ENCODE measurements at places on chromosomes 3 and 15.

GRCh38 chr15:78408961-78409360, 29.1 kb upstream of the IREB2 start:
- no peak for DNase-seq

- DNase-seq, result no peak
Measured at GRCh38 chr15:67883234-67883773, 43.5 kb upstream of the RNU6-1 start.

- DNase-seq, result no peak
Measured at GRCh38 chr15:69298697-69299441, at the start of gene PAQR5. PAQR5 (plus strand) TSS chr15:69298912; CDS start chr15:69360081, 61,169 bp downstream.

- no peak for DNase-seq
Measured at GRCh38 chr3:121730940-121731687, 18.4 kb downstream of the GOLGB1 start.

GRCh38 chr3:101779822-101780381, 891 bp downstream of the NXPE3 start:
- no peak for DNase-seq

- no peak for DNase-seq
Measured at GRCh38 chr3:64214381-64215018, 10.8 kb downstream of the PRICKLE2 start.

- no peak for DNase-seq
Measured at GRCh38 chr3:30269751-30270445, 336.5 kb upstream of the TGFBR2 start.

DNA sequence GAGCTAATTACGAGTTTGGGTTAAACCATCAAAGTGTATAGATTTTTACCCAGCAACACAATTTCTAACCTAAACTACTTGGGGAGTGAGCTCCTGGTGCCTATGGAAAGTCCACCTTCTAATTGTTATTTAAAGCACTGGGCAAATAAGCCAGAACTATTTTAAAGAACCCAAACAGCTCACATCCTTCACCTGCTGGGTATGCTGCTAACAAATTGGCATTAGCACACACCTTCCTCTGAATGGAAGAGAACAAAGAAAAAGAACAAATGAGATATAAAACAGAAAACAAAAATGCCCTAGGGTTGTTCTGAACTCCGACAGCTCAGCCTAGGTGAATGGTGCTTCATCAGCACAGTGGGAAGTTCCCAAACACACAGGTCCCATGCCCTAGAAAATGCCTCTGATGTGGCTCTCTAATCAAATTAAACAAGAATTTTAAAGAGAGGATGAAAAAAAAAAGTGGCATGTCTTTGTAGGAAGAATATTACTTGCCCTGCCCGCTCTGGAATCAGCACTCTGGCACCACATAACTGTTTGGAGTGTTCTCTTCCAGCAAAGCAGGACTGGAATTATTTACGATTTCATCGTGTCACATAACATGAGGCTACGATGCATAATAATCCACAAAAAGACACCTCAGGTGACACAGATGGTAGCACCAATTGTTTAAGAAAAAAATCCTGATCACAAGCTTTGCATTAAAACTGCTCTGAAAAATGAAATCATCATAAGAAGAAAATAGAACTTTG, 334.4 kb downstream of the GBE1 start:
- DNase-seq, result no peak

DNA sequence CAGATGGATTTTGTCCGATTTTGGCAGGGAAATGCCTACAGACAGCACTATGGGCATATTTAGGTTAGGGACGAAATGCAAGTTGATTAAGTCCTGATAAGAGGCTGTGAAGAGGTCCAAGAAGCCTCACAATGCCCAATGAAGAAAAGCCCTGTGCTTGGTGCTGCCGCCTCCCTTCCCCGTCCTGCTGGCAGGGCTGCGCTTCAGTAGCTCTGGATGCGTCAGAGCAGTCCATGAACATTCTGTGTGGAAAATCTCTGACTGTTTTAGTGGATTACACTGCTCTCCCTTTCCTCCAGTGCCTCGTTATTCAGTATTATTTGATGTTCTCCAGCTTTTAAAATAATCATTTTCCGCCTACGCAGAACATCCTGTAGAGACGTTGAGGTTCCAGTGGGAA, 39.6 kb downstream of the MLH1 start:
- DNase-seq, result no peak

- no peak for DNase-seq
Measured at GRCh38 chr3:34782871-34783270, 856.5 kb upstream of the ARPP21 start.

GRCh38 chr3:126481808-126482502, 6.3 kb upstream of the ZXDC start:
- no peak for DNase-seq

- DNase-seq, result no peak
Measured at GRCh38 chr15:78035321-78035751, 42.2 kb downstream of the TBC1D2B start.

DNA sequence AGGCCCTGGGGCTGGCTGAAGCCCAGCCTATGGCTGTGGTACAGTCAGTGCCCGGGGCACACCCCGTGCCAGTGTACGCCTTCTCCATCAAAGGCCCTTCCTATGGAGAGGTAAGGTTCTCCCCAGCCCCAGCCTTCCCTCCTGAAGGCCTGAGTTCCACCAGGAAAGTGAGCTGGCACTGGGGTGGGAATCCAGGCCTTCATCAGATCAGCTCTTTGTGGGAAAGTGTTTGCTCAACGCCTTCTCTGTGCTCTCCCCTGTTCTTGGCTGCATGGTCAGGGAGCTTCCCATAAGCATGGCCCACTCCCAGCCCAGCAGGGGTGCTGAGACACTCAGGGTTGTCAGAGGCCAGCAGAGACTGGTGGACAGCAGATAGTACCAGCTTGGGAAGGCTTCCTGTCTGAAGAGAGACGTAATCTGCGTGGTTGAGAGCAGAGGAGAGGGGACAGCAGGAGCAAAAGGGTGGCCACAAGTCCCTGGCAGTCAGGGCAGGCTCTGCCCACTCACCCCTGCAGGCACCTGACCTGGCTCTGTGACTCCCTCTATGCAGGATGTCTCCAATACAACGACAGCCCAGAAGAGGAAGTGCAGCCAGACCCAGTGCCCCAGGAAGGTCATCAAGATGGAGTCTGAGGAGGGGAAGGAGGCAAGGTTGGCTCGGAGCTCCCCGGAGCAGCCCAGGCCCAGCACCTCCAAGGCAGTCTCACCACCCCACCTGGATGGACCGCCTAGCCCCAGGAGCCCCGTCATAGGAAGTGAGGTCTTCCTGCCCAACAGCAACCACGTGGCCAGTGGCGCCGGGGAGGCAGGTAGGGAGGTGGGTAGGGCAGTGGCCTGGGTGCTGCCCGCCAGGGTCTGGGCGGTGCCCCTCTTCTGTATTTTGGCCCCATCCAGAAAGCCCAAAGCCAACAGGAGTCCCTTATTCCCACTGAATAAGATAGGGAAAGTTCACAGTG, 38.4 kb downstream of the PML start:
- no peak for DNase-seq

GRCh38 chr3:118526758-118527513, 507.7 kb downstream of the IGSF11 start:
- no peak for DNase-seq

DNA sequence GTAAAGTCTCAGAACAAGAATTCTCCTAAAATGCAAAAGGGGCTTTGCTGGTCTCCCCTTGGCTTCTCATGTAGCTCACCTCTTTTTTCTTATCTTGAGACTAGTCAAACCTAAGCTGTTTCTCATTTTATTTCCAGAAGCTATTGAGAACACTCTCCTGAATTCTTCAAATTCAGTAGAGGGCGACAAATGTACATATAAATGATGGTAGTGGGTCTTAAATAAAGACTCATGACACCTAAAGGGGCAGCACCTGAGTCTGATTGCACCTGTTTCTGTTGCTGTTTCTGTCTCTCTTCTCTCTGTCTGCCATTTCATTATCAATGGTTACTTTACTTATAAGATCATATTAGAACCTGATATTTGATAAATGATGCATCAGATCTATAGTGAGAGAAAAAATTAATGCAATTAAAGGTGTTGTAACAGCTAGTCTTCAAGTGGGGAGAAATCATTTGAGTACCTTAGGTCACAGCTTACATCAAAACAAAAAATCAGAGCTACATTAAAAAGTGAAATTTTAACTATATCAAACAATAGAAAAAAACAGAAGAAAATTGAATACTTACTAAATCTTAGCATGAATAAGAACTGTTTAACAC, 7.0 kb downstream of the ADIPOQ start:
- DNase-seq, result no peak

DNA sequence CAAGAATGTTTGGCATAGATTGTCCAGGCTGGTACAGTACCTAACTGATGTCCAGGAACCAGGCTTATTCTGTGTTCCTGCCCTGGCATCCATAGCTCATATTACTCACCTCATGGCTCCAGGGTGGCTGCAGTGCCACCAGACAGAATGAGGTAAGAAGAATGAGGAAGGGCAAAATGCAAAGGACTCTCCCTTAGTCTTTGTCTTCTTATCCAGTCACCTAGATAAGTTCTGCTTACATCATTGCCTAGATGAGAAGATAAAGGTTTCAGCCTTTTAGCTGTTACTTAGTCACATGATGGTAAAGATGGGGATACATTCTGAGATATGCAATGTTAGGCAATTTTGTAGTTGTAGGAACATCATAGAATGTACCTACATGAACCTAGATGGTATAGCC, 45.8 kb downstream of the CHP1 start:
- DNase-seq, result no peak

GRCh38 chr15:66908744-66909095, 156.7 kb upstream of the SMAD3 start:
- no peak for DNase-seq

- no peak for DNase-seq
Measured at GRCh38 chr3:153783106-153783505, 338.1 kb upstream of the ARHGEF26 start.

GRCh38 chr3:31892916-31893573, 88.0 kb downstream of the OSBPL10 start:
- no peak for DNase-seq

- DNase-seq, result no peak
Measured at GRCh38 chr3:14157951-14158350, 20.4 kb downstream of the XPC start.

DNA sequence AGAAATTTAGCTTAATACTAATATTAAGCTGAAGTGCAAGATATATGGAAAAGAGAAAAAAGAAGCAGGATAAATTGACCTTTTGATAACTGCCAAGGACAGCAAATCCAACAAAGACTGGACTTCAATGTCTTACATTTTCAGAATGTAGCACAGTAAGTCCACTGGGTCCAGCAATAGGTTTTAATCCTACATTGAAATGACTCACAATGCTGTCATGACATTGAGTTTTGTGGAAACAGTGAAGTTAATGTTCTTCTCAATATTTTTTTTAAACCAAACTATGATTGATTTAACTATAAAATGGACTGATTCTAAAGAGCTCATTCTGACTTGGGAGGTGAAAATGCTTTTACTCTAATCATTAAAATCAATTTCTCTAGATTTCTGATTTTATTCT, 166.6 kb upstream of the ZNF717 start:
- no peak for DNase-seq

- no peak for DNase-seq
Measured at GRCh38 chr3:14082108-14082657, 42.5 kb downstream of the CHCHD4 start.

DNA sequence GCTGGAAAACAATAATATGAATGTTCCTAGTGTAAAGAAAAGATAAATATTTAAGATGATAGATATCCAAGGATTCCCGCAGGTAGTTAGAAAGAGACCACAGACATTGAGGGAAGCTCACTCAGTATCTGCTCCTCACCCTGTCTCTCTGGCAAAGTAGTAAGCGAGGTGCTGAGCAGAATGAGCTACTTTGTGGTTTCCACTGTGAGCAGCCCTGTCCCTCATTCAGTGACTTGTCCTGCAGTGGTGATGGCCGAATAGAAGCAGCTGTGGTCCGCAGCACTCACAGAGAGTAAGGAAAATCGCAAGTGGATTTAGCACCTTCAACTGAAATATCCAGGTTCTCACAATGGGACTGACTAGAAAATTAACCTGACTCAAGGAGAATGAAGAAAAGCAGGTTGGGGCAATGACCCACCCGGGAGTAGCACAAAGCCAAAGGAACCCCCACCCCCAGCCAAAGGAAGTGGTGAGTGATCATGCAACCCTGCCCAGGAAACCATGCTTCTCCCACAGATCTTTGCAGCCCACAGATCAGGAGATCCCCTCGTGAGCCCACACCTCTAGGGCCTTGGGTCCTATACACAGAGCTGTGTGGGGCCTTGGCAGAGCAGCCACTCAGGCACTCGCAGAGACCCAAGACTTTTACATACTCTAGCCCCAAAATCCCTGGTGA, 21.8 kb upstream of the SLC25A38 start:
- no peak for DNase-seq

GRCh38 chr15:66774001-66774814, 72.2 kb downstream of the SMAD6 start:
- no peak for DNase-seq

- DNase-seq, result no peak
Measured at GRCh38 chr3:24582431-24583403, 88.1 kb upstream of the THRB start.

DNA sequence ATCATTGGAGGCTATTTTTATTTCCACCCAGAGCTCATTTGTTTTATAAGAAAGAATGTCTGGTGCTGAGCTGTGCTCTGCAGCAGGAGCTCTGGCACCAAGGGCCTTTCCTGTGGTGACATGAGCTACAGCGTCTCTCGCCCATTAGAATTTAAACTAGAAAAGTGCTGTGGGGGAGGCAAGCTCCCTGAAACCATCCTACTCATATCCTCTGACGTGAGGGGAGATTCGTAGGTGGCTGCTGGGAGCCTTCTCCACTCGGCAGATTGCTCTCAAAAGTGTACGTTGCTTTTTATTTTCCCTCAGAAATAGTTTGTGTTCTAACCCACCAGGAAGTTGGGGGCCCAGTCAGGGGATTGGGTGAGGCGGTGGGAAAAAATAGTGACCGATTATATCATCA, 76.3 kb upstream of the ARHGEF3 start:
- DNase-seq, result no peak

GRCh38 chr15:73114064-73114463, 61.8 kb downstream of the NEO1 start:
- DNase-seq, result no peak

GRCh38 chr3:36282766-36283165, 97.5 kb upstream of the STAC start:
- no peak for DNase-seq

DNA sequence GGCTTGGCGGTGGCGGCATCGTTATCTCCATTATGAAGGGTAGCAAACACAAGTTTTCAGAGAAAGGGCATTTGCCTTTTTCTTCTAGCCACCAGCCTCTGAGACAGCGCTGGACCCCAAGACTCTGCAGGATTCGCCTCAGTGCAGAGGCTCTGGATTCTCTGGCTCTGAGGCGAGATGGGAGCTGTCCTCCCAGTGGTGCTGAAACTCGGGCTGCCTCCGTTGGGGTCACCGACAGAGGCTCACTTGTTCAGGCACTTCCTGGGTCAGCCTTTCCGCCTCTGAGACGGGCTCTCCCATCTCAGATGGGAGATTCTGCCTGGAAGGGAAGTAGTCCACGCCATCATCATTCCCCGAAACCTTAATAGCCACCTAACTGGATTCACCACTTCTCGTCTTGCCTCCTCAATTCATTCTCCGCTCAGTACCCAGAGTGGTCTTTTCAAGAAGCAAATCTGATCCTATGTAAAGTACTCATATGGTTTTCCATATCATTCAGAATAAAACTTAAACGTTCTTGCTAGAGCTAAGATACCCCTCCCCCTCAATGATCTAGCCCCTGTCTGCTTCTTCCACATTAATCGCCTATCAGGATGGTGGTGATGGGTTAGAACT, 76.9 kb downstream of the RHCG start:
- DNase-seq, result no peak
